Ecto neural progenitor cell (in vitro differentiated cells): ENCODE measurements at places on chromosomes 12 and 14.

DNA sequence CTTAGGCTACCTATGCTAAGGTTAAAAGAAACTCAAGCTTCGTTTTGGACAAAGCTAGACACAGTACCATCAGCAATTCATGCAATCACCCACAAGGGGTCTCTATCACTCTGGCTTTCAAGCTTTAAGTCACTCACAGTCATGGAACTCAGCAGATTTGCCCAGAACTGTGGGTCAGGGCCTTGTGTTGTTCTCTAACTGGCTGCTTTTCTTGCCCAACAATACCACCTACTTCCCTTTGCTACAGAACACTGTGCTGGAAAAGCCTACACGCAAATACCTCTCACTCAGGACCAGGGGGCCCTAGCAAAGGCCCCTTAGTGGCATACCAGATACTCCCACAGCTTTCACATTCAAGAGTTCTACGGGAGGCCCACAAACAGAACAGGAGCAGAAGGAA is 9.1 kb downstream of the NEMP1 start:
- DNase-seq = peak; percentile 68

DNA sequence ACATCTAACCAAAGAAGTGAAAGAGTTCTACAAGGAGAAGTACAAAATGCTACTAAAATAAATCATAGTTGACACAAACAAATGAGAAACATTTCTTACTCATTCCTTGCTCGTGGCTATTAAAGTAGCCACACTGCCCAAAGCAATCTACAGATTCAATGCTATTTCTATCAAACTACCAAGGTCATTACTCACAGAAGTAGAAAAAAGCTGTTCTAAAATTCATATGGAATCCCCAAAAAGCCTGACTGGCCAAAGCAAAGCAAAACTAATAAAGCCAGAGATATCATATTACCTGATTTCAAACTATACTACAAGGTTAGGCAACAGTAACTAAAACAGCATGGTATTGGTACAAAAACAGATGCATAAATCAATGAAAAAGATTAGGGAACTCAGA is 305.6 kb downstream of the RPAP3 start:
- no peak for DNase-seq

GRCh38 chr14:87133073-87133801 is 859.7 kb downstream of the GALC start:
- DNase-seq = no peak

GRCh38 chr14:90034156-90034555 is 27.6 kb upstream of the KCNK13 start:
- DNase-seq = peak; percentile 3

DNA sequence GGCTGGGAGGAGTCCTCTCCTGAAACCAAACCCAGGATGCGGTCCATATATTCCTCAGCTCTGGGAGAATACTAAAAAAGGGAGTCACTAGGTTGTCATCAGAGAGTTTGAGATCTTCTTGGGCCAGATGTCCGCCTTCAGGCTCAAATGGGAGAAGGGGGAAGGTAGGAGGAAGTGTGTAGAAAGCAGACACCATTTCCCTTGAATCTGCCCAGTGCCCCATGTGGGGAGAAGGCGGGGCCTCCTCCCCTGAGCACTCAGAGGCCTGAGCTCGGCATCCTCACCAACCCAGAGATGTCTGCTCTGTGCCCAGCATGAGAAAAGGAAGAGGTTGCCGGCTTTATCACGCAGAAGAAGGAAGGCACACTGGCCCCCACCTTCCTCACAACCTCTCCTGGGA is 37.3 kb downstream of the LTBP2 start:
- DNase-seq = no peak

DNA sequence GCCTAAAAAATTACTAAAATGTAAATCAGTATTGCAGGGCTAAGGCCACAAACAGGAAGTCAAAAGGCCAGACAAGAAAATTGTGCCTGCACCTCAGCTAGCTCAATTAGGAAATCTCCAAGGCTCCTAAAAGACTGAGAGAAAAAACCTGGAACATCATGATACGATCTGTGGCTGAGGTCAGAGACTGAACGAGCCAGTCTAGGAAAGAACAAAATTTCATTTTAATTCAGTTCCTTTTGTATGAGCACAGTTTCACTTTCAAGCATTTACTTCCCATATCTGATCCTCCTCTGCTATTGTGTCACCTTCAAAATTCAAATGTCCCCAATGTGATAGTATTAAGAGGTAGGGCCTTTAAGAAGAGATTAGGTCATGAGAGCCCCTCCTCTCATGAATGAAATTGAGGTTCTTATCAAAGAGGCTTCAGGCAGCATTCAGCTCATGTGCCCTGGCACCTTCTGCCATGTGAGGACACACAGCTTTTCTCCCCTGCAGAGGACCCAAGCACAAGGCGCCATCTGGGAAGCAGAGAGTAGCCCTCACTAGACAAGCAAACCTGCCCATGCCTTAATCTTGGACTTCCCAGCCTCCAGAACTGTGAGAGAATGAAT is 14.8 kb downstream of the PRKAB1 start:
- DNase-seq = no peak

GRCh38 chr14:93936245-93936644 is 9.1 kb downstream of the FAM181A start:
- DNase-seq = no peak

DNA sequence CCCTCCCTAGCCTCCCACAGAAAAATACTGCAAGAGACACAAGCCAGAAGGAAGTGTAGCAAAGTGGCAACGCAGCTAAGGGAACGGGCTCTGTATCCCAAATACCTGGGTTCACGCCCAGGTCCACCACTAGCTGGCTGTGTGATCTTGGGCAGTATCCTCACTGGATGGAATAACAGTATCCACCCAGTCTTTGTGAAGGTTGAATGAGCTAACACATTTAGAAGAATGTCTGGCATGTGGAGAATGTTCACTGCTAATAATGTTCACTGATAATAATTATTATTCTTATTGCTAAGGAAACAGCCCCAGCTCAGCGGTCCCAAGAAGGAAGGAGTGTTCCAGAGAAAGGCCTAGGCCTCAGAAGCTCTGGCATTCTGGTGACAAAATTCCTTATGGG is 70.9 kb downstream of the VWF start:
- no peak for DNase-seq

DNA sequence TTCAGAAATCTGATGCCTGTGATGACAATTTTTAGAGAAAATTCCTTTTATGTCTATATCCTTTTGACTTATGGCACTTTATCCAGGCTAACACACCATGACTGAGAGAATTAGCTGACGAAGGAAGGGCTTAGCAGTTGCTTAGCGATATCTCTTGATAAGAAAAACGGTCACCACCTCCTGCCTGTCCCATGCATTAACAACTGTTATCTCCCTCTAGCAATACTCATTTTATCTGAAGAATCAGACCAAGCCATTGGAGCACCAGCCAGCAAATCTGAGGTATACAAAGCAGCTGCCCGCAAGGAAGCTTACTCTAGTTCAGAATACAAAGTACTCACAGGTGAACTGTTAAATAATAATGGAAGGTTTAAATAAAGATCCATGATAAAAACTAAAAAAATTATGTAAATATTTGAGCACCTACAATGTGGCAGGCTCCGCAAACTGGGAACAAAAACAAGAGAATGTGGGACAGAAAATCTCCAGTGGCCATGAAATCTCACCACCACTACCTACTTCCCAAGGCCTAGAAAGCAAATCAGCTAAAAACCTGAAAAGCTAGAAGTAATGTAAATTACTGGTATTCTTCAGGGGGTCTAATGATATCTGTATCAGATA is 24.3 kb downstream of the PPM1H start:
- DNase-seq = no peak

DNA sequence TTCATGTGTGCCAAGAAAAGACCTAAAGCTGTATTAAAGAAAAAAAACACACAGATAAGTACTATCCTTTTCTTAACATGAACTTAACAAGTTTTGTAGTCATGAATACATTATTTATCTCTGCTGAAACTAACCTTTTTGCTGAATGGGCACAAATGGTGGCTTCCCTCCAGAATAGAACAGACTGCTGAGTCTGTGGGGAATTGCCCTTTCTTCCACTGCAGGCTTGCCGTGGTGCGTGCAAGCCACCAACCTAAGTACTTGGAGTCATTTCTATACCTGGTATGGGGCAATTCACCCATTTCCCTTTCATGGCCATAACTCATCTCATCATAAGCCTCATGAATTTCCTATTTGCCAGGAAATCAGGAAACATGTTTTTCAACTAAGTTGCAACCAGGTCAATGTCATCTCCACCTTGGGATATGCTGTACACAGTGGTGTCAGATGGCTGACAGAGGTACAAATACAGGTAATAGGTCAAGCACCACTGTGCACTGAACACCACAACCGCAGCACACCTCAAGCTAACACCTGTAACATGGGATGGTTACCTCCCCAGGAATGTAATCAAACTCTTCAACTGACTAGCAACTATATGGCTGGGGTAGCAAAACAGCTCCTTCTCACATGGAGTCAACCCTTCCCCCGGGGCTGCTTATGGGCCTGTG is 49.9 kb downstream of the CATSPERB start:
- DNase-seq = no peak

- DNase-seq = no peak
These were observed 800.5 kb downstream of the NRXN3 start for GRCh38 chr14:78970677-78971076.

DNA sequence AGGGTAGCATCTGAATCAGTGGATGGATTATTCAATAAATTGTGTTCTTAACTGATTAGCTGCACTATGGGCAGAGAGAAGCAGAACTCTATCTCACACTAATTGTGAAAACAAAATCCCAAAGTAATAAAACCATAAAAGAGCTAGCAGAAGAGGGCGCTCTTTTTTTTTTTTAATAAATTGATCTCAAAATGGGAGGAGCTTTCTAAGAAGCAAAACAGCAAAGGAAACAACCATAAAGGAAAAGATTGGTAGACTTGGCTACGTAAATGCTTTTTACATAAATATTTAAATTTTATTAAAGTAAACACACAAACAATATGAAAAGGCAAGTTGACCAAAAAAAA is 1.5 kb upstream of the TM7SF3 start:
- no peak for DNase-seq

DNA sequence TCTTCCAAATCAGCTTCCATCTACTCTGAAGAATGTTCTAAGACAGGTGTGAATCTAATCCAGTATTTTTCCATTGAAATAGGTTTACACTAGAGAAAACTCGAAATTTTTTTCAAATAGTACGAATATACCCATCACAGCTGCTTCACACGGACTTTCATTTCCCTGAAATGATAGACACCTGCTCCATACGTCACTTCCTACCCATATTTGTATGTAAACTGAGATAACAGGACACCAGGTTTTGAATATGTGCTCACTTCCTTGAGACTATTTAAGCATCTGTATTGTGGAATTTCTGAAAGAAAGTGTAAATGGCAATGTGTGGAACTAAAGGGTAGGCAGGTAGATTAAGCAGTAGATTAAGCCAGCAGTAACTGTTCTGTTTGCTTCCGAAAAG is 13.4 kb upstream of the ITPR2 start:
- no peak for DNase-seq

GRCh38 chr14:59086241-59086882 is 102.1 kb upstream of the DAAM1 start:
- no peak for DNase-seq

- DNase-seq = no peak
These were observed 119.8 kb downstream of the SINHCAF start for GRCh38 chr12:31206038-31206670.

DNA sequence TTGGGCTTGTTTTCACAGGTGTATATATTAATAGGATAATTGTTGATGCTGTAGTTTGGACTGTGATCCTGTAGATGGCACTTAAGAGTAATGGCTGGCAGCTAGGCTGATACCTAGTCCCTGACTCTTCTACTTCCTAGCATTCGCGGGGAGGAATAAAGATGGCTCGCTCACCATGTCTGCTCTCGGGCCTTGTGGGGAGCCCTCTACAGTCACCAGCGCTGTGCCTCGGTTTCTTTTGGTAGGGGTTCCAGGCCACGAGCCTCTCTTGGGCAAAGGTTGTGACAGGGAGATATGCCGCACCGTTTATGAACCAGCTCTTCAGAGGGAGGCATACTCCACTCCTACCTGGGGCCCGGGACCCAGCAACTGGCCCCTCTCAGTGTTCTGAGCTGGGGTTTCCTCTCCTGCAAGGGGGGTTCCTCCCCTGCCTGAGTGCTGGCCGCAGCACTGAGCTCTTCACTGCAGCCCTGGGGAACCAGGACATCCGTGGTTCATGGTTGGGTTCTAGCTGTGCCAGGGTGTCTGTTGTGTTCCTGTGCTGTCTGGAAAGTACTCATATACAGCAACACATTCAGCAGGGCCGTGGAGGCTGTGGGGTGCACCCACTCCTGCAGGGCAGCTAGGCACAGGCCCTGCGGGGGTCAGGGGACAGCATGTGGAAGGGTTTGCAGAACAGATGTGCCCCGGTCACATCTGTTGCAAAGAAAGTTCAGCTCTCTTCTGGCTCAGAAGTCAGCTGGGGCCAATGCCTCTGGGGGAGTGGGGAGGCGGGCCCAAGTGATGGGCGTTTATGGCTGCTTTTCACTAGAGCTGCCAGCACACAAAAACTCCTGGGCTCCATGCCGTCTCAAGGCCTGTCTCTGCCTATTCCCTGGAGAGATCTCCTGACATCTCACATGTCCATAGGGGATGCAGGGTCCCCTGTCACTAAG is 147.9 kb downstream of the PPFIA2 start:
- no peak for DNase-seq

GRCh38 chr14:28785096-28785952 is 18.7 kb downstream of the FOXG1 start:
- peak; percentile 55 for DNase-seq

DNA sequence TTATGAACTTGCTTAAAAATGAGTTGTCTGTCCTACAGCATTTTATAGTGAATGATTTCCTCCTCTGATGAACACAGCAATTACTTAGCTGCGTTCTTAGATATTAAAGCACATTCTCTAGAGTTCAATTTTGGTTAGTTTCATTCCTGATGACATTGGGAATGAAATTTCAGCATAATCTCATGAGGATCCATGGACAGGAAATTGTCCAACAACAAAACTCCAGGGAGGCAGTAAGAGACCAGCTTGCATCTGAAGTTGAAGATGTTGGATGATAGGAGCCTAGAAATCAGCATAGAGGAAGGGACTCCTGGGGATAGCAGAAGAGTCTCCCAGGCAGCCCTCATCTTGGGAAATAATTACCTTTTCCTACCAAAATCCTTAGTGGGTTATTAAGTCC is 128.7 kb upstream of the RAP1B start:
- no peak for DNase-seq

DNA sequence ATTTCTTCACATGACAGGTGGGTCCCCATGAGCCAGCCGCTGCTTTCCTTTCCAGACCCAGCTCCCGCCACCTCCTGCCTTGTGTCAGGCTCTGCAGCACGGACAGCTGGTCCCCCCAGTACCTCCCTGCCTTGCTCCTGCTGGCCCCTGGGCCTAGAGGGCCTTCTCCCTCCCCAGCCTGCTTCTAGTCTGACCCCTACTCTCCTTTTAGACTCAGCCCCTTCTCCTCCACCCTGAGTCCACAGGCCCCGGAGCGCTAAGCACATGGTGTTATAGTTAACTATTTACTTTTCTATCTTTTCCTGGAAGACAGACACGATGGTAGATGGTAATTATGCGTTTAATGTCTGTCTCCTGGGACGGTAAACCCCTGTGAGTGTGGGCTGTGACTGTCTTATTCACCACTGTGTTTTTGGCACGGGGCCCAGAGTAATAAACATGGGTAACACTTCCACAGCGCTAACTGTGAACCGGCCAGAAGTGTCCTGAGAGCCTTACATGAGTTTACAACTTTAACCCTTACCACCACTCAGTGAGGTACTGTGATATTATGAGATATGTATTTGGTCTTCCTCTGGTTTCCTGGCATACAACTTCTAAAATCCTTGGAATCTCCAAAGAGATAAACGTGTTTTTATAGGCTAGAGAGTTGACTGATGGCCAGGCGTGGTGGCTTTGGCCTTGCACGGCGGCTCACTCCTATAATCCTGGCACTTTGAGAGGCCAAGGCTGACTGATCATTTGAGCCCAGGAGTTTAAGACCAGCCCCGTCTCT is 41.2 kb downstream of the DGLUCY start:
- DNase-seq = no peak

GRCh38 chr14:100663761-100664052 is 63.0 kb upstream of the DLK1 start:
- DNase-seq = no peak
